ENCODE measurements at places on chromosomes 7 and 10.

DNA sequence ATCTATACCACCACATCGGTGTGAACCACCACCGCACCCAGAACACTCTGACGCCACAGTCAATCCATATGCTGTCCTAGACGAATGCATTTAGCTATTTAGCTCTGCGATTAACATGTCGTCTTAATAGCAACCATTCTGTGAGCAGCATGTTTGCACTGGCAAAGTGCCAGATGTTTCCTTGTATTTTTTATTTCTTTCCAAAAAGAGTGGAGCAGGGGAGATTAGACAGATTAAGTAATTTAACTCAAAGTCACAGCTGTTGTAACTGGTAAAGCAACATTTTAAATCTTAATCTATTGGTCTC, 57.0 kb upstream of the ARL4A start:
- DNase-seq: no peak

DNA sequence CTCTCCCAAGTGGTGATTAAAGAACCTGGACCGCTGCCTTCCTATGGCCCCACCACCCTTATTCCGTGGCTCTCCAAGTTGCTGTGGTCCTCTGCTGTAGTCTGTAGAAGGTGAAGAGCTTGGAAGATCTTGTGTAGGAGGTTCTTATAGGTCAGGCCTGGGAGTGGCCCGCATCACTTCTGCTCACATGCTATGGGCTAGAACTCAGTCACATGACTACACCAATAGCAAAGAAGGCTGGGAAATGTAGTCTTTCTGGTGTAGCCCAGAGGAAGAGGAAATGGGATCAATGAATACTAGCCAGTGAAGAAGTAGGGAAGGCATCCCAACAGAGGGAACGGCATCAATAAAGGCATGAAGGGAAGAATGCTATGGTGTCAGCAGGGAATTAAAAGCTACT, 41.3 kb upstream of the AOAH start:
- no peak for DNase-seq

DNA sequence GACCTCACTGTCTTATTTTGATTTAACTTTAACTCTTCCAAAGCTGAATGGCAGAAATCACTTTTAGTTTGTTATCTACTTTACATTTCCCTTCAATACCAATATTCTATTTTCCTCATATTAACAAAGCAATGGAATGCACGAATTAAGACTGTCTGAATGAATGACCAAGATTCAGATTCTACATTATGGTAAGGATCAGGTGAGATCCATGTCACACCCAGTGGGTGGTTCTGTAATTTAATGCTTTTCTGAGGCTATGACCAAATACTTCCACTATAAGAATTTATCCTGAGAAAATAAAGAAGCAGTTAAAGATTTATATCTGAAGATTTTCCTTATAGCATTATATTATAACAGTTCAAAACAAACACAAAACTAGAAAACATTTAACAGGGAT, 90.2 kb upstream of the NUPR2 start:
- no peak for DNase-seq

DNA sequence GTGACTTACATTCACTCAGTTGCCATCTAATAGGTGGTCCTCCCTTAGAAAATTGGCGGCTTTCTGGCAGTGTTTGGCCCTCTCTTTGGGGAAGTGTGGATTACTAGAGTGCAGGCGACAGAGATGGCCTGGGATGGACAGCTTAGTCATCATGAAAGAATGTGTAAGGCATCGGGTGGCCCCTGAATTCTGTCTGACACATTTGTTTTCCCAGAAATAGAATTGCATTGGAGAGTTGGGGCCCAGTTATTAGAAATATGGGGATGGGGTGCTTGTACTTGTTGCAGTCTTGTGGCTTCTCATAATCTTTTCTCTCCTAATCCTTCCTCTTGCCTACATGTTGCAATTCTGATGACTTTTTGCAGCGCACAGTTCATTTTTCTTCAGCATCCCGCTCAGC, 13.8 kb downstream of the TCF7L2 start:
- DNase-seq: no peak

- no peak for DNase-seq
These were observed 27.4 kb downstream of the MAPK8 start for GRCh38 chr10:48333856-48334255.

- no peak for DNase-seq
These were observed 58.5 kb upstream of the SMIM30 start for GRCh38 chr7:113176836-113177235.

DNA sequence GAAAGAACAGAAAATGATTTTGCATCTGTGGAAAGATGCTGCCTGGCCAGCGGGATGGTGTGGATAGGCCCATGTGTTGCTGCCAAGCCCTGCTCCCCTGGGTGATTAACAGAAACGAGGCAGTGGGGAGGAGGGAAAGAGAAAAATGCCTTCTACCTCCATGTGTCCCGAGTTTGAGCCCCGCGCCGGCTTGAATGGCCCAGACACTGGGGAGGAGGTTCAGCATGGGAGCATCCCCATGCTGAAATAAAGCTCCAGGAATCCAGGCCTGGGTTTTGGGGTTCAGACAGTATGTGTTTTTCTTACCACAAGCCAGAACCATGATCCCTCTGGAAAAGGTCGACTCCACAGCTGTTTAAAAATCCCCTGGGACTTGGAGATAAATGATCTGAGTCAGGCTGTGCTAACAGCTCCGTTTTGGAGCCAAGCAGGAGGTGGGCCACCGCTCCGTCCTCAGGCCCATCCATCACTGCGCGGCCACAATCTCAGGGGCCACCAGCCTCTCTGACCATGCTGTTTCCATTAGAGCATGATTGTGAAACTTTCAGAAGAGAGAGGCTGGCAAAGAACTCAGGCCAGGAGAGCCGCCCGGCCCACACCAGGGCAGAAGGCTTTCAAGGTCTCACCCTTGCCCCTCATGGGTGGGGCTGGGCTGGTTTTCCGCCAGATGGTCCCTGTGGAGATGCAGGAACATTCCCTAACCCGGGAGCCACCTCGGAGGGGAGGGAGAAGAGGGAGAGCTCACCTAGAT, 299.7 kb downstream of the ZEB1 start:
- DNase-seq: no peak

GRCh38 chr7:157507987-157508386, 171.2 kb downstream of the DNAJB6 start:
- no peak for DNase-seq

DNA sequence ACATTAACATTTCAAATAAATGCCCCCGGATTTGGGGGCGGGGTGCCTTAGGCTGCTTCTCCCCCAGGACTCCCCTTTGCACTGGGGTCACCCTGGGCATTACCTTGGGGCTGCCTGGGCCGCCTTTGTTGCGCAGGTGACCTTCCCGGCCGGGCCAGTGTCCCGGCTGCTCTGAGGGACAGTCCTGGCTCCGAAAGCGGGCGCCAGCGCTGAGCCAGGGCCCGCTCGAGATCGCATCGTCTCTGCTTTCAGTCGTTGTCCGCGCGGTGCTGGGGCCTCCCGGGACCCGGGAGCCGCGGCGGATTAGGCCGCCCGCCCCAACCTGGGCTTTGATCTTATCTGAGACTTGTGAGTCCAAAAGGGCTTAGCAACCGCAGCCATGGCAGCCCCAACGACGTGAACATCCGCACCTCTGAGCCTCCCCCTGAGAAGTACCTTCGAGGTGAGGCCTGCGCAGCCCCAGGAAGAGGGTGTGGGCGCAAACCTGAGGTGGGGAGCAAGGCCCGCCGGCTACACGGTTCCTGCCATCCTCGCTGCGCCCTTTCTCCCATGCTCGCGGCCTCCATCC, 14.8 kb upstream of the WAPL start:
- DNase-seq: peak; percentile 44

GRCh38 chr7:20797462-20798080, 10.9 kb upstream of the SP8 start:
- no peak for DNase-seq

GRCh38 chr7:128448751-128449302, 6.9 kb upstream of the HILPDA start:
- no peak for DNase-seq

DNA sequence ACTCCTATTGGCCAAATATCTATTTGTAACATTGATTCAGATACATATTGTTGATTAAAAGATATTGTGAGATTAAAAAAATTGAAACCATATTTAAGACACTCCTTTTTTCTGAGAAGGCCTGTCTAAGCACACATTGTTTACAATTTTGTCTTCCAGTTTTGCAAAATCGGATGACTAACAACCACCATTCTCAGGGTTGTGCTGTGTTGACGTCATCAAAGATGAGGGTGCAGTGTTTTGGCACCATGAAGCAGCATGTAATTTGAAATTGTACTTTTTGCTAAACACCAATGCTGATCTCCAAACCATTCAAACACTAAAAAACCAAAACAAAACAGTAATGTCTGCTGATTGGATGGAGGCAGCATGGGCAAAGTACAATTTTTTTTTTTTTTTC, 7.4 kb downstream of the CREB5 start:
- no peak for DNase-seq

DNA sequence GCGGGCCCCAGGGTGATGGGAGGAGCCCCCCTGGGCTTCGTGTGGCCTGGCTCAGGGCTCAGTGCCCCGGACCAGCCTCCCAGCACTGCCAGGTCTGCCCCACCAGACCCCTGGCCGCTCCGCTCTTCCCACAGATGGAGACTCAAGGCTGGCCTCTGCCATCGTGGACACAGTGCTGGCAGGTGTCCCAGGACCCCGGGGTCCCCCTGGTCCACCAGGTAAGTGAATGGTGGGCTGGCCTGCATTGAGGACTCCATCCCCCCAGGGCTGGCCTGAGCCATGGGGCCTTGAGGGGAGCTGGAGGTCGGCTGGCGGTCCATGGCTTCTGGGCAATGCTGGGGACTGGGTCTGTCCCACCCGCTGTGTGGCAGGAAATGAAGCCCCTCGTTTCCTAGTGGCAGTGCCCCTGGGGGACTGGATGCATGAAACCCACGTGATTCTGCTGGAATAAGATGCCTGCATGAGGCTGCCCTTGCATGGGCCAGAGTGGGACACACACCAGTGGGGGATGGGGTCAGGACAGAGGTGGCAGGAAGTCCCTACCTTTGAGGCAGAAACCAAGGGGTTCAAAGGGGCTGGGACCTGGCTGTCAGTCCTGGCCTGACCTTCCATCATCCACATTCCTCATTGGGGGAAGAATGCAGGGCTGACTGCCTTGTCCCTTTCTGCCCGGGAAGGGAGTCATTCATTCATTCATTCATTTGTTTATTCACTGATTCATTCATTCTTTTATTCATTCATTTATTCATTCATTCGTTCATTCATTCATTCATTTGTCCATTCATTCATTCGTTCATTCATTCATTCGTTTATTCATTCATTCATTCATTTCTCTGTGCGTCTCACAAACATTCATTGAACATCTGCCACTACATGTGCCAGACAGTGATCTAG, 81.8 kb downstream of the MYL10 start:
- DNase-seq: no peak

GRCh38 chr7:25642849-25643248, 414.6 kb upstream of the NPVF start:
- no peak for DNase-seq

- DNase-seq: no peak
These were observed 767 bp downstream of the EIF4EBP2 start for GRCh38 chr10:70404787-70405036.

DNA sequence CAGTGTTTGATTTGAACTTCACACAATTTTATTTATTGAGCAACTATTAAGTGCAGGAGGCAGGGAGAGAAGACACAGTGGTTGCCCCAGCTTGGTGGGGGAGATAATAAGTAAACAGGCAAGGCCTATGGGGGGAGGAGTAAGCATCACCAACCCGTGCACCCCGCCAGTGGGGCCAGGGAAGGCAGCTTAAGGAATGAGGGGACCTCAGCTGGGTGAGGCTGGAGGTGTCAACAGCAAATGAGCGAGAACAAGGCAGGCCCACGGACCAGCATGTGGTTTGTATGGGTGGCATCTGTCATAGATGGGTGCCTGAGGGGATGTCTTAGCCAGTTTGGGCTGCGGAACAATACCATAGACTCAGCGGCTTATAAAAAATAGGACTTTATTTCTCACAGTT, 24.1 kb upstream of the CRHR2 start:
- no peak for DNase-seq

DNA sequence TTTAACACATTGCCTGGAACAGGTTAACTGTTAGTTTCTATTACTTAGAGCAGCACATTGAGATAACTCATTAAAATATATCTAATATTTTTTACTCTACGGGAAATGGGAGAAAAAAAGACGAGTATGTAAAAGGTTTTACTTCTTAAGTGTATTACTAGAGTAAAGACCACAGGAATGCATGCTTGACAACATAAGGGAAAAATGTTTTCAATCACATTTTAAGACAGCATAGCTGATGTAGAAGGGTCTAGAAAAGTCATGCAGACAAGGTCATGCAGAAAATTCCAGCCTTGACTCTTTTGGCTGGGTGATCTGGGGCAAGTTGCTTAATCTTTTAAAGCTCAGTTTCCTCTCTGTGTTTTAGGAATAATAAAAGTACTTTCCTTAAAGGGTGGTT, 806.2 kb downstream of the CNTNAP2 start:
- no peak for DNase-seq

- no peak for DNase-seq
These were observed 709.8 kb downstream of the PCDH15 start for GRCh38 chr10:54091237-54091636.

DNA sequence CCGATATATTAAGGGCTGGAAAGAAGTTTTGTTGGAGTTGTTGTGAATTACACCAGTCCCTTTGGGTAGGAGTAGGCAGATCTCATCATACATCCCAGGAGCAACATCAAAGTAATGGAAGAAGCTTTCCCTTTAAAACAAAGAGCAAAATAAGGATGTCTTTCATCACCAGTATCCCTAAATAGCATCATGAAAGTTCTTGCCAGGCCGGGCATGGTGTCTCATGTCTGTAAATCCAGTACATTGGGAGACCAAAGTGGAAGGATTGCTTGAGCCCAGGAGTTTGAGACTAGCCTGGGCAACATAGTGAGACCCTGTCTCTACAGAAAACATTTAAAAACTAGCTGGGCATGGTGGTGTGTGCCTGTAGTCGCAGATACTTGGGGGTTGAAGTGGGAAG, 38.7 kb downstream of the LRRC20 start:
- DNase-seq: no peak

DNA sequence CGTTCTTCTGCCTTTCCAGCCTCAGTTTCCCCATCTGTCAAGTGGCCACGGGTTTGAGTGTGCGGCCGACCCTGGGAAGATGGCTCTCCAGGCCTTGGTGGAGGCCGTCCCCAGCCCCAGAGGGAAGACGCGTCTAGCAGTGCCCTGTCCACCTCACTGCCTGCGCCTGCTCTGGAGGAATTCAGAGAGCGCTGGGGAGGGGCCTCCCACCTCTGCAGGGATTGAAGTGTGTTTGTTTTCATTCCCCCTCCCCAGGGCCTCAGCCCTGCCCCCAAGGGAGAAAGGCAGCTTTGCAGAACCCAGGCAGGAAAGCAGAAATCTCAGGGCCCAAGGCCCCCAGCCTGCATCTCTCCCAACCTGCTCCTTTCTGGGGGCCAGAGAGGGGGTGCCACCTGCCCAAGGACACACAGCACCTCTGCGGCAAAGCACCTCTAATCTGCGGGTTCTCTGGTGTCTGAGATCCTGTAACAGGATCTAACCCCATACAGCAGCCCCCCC, 91.0 kb downstream of the MICALL2 start:
- DNase-seq: no peak

GRCh38 chr10:6423004-6423403, 157.1 kb downstream of the PRKCQ start:
- no peak for DNase-seq
